RWPE1 (cell line): ENCODE measurements at places on chromosomes 7 and 10.
A peak's percentile ranks its signal among the peaks of the same experiment; 100 is the strongest.

DNA sequence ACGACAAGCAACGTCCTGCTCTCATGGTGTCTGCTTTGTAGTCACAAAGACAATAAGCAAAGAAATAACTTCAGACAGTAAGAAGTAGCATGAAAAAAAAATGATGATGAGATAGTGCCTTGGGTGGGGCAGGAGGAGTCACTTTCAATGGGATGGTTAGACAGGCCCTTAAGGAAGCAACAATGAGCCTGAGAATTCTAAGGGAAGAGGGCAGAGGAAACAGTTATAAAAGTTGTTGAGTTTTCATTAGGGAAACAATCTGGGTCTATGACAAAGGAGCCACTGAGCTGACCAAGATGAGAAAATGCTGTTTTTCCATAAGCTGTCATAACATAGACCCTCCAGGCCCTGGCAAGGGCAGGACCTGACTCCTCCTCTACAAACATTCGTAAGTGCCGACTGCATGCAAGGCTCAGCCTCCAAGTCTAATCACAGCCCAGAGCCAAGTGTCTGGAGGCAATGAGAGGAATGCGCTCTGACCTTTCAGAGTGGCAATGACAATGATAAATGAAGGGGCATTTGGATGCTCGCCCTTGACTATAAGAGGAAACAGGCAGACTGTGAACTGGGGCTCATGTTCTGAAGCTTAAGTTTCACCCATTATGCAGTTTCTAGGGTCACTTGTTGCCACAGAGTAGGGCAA is 43.7 kb downstream of the PPP1R3C start:
- no peak for DNase-seq

DNA sequence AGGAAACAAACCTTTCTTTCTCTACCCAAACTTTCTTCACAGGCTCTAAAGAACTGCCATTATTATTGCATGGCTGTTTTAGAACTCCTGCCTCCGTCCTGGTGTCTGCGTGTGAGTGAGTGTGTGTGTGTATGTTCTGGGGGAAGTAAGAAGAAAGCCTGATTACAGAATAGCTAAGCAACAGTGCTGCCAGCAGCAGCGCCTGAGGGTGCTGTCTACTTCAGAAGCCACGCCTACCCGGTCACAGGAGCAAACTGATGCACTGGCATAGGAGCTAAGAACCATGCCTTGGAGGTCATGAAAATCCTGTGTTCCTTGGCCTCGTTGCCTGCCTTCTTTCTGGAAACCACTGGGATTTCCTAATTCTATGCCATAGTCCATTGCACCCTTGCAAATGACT is 25.2 kb downstream of the LIPK start:
- no peak for DNase-seq

DNA sequence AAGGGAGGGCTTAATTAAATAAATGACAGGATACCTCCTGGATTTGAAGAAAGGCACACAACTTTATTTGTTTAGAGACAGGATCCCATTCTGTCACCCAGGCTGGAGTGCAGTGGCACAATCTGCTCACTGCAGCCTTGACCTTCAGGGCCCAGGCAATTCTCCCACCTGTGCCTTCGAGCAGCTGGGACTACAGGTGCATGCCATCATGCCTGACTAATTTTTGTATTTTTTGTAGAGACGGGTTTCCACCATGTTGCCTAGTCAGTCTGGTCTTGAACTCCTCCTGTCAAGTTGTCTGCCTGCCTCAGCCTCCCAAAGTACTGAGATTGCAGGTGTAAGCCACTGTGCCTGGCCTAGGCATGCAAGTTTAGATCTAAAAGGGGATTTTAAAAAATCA is 272.7 kb upstream of the MBL2 start:
- no peak for DNase-seq

DNA sequence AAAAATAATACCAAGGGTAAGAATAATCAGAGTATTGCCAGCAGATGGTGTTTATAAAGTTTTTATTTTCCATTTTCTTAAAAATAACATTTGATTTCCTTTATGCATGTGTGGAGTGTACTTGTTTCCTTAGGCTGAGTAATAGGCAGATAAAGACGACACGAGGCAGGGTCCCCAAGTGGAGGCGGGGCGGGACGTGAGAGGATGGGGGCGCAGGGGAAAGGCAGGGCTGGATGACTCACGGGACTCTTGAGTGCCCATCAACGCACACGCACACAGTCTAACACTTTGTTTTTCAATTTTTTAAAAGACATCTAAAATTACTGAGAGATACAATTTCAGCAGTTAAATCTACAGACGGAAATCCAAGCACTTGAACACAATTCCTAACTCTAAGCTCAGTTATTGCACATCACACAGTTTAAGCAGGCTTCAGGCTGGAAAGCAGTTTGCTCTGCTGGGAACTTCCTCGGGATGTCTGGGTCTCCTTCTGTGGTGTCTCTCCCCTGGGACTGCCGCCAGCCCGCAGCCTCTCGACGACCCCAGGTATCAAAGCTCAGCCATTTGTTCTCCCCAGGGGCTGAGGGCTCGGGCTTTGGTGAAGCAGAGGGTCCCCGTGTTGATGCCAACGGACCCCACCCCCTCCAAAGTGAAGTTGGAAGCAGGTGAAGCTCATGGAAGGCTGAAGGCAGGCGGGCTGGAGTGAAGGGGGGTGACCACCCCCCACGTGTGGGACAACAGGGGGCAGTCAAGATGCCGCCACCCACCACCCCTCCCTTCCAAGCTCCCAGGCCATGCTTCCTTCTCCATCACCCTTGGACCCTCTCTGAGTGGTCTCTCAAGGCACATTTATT is 29.1 kb downstream of the SPOCK2 start:
- no peak for DNase-seq

DNA sequence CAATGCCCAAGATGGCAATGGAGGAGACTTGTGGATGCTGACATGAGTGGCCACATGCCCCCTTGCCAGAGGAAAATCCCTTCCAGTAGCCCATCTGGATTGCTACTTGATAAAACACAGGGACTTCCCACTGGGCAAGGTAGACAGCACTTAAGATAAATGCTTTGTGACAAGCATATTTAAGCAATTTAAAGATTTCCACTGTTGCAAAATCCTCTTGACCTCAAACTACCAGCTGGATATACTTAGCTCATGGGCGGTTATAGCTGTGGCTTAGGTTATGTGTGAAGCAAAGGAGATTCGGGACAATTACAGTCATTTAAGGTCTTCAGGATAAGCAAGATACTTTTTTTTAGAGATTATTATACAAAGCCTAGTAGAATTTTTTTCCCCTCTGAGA is 238.1 kb downstream of the BMPER start:
- no peak for DNase-seq

DNA sequence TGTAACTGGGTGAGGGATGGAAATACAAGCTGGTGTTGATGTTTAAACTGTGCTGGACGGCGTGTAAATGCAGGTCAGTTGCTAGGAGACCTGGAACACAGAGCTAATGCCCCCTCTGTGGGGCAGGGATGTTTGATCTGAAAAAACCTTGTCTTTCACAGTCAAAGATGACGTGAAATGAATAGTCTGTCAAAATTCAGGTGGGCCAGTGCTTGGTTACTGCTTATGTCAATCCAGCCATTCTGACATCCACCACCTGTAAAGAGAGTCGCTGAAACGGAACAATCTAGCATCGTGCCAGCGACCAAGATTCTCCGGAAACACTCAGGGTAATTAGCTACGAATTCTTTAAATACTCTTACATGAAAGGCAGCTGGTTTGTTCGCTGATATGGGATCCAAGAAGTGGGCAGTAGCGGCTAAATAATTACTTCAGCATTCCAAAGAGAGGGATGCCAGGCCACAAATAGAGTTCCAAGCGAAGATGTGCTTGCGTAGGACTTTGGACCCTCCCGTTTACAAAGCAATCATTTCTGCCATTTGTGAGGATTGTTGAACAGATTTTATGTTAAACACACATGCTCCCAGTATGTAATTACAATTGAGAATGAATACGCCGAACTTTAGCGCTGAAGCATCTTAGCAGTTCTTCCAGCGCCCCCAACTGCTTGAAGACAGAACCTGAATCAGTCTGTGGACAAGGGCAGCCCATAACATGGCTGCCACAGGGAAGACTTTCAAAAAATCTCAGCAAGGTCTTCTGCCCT is 7.3 kb upstream of the ASB4 start:
- no peak for DNase-seq

- DNase-seq = peak; percentile 30
Measured at GRCh38 chr10:137031-137430, 1.8 kb downstream of the ZMYND11 start.

- DNase-seq = peak; percentile 80
Measured at GRCh38 chr7:36128448-36129047, 24.5 kb upstream of the EEPD1 start.

DNA sequence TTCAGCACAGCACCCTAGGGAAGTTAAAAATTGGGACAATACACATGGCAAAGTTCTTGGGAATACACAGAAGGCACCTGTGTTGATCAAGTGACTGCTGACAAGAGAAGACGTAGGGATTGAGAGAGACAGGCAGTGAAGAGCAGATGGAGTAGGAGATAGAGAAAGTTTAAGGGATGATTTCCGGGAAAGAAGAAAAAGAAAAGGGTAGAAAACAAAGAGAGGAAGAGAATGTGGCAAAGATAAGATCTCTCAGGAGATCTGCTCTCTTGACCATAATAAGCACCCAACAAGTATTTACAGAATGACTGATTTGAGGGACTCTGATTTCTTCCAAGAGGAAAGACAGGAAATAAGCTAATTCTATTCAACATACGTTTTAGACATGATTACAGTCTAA is 15.1 kb upstream of the RALA start:
- no peak for DNase-seq

- DNase-seq = peak; percentile 18
Measured at GRCh38 chr10:42926843-42927242, 144.2 kb downstream of the BMS1 start.

DNA sequence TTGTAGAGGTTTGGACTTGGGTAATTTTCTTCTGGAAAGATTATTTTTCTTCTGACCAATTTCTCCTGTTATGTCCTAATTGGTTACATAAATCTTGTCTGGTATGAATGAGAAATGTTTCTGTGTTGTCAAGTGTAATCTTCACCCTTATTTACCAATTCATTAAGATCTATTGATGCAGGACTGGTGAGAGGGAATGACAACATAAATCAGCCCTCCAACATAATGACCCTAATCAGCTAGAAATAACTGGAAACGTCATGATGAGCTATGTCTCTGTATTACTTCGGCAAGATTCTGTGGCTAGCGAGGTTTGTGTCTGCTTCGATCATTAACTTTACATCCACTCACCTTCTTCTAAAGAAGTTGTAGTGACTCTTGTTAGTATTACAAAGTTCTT is 3.5 kb downstream of the FOXP2 start:
- no peak for DNase-seq

- DNase-seq = no peak
Measured at GRCh38 chr7:159119851-159120539, 24.7 kb downstream of the VIPR2 start.

DNA sequence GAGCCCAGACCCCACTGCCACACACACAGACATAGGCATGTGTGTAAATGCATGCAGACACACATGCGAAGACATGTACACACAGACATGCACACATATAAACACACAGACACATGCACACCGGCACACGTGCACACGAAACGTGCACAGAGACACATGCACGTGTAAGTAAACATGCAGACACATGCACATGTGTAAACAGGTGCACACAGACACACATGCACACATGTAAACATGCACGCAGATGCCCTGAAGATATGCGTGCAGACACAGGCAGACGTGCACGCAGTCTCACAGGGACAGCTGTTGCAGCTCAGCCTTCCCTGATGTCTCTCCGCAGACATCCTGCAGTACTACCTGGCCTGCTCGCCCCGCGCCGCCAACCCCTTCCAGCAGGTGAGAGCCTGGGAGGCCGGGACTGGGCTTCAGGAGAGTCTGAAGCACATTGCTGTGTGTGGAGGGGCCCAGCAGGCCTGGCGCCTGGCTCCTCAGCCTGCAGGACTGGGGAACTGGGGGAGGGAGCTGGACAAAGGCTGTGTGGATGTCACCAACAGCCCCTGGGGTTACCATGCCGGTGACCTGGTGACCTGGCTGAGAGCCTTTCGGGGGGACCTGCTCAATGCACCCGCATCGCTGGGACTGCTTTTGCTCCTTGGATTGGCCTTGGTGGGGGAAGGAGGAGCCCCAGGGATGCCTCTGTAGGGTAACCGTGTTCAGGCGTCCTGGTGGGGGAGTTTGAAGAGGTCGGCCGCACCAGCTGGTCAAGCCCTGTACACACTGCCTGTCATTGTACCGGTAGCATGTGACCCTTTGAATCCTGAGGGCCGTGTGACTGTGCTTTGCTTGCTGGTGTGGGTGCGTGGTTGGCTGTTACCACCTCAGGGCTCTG is 20.3 kb downstream of the TTYH3 start:
- DNase-seq = no peak

DNA sequence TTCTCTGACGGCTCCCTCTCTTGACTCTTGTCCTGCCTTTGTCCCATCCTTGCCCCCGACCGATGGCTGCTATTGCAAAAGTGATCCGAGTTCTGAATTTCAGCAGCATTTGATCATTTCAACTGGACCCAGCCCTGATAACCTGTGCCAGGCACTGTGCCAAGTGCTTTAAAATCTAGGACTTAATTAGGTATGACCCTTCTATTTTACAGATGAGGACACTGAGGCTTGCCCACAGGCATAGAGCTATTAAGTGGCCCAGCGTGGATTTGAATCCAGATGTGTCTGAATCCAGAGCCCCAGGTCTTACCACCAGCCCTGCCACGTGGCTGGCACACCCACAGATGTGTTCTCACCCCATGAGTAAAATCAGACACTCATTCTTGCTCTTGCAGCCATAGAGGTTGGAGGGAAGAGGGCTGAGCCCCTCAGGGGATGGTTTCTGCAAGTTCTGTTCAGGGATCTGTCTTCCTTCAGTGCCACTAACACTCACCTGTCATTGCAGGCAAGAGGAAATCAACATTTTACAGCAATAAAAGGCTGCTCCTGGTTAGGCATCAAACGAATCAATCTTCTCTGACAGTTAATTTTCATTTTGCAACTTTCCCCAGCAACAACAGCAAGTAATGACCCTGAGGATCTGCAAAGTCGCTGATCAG is 101.2 kb downstream of the GRID1 start:
- no peak for DNase-seq

- no peak for DNase-seq
Measured at GRCh38 chr10:60276232-60276631, 113.4 kb downstream of the ANK3 start.

GRCh38 chr7:44489955-44490350 is 505 bp downstream of the NUDCD3 start:
- DNase-seq = peak; percentile 39

- DNase-seq = no peak
Measured at GRCh38 chr10:124289851-124290795, 128.6 kb downstream of the OAT start.

DNA sequence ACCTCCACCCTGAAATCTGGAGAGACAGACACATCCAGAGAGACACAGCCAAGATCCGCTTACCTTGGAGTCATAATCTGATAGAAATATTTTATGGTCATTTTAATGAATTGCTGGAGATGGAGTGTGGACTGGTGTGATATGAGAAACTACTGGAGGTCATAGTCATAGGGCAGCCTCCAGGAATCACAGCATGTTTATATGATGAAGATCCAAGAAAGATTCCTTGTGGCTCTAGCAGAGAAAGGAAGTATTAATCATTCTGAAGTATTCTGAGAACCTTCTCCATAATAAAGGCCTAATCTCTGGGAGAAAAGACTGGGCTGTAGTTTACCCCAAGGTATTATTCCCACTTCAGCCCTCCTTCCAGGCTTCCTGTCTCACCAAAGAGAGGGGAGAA is 38.0 kb downstream of the POLR1F start:
- DNase-seq = no peak
